ENCODE measurements at places on chromosomes 3 and 15. TPM values are rescaled to one million over a fixed set of nuclear protein-coding genes. Genes with fewer than 3 reads are reported as not detected.

DNA sequence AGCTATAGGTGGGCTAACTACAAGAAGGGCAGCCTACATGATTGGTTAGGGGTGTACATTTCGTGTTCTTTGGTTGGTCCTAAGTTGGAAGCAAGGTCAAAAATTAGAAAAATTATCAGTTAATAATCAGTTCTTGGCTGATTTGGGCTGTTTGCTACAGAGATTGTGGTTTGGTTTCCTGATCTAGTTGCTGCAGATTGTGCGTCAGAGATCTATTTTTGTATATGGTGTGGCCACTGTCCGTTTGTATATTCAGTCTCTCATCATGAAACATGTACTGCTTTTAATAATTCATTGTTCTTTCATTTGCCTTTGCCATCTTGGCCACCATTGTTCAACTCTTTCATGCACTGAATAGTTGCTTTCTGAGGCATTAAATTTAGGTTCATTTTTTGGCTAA lies 80.9 kb downstream of the LRRC3B start:
- H3K36me3 ChIP-seq = no peaks in the 10 kb centered on the region
- no peak overlapping the region for H3K4me3 ChIP-seq
- H3K27ac ChIP-seq = no peak overlapping the region
- no peaks in the 10 kb centered on the region for H3K27me3 ChIP-seq
- no peaks in the 10 kb centered on the region for H3K4me1 ChIP-seq

- no peaks in the 10 kb centered on the region for H3K4me1 ChIP-seq
- H3K36me3 ChIP-seq = no peaks in the 10 kb centered on the region
- no peak overlapping the region for H3K4me3 ChIP-seq
- H3K27ac ChIP-seq = no peak overlapping the region
- no peaks in the 10 kb centered on the region for H3K27me3 ChIP-seq
These were observed 56.6 kb upstream of the POMGNT2 start for GRCh38 chr3:43162230-43163084.

- H3K27ac ChIP-seq = no peak overlapping the region
- no peaks in the 10 kb centered on the region for H3K36me3 ChIP-seq
- no peaks in the 10 kb centered on the region for H3K4me1 ChIP-seq
- no peak overlapping the region for H3K4me3 ChIP-seq
- H3K27me3 ChIP-seq = peaks cover 56% of the 10 kb centered on the region
These were observed 111.4 kb upstream of the TOPAZ1 start for GRCh38 chr3:44130249-44130648.

DNA sequence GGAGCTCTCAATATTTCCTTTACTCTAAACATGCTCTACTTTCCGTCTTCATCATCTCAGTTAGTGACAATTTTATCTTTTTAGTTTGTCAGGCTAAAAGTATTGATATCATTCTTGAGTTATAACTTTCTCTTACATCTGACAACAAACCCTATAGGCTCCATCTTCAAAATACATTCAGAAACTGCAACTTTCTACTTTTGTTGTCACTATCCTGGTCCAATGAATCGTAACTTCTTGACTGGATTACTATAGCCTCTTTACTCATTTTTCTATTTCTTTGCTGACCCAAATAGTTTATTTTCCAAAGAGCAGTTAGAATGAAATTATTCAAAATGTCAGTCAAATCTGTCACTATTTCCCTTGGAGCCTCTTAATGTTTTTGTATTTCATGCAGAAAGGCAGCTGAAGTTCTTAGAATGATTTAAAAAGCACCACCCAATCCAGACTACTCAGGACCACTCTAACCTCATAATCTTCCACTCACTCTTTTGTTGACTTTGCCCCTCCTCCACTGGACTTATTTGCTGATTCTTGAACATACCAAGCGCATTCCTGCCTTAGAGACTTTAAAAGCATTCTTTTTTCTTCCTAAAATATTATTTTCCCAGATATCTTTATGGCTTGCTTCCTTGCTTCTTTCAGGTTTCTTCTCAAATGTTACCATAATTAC lies 119.9 kb upstream of the CBLB start:
- no peak for DNase-seq
- H3K4me1 ChIP-seq = no peaks in the 10 kb centered on the region
- no peak overlapping the region for H3K4me3 ChIP-seq
- no peaks in the 10 kb centered on the region for H3K36me3 ChIP-seq
- no peak overlapping the region for H3K27ac ChIP-seq

- DNase-seq = no peak
- 0 out of 2 replicates have a peak, but pooled peaks cover 8% of the 10 kb centered on the region for H3K36me3 ChIP-seq
- H3K4me3 ChIP-seq = no peak overlapping the region
- no peaks in the 10 kb centered on the region for H3K27me3 ChIP-seq
These were observed 2.1 kb downstream of the GHRL start for GRCh38 chr3:10290481-10291176.

SEMA3B gene
- total RNA-seq = 46.2 TPM

CCRL2 gene
- not detected for total RNA-seq

PDE8A gene
- 37.8 TPM for total RNA-seq

FSTL1 gene
- total RNA-seq = 20.7 TPM

OR5H2 gene
- not detected for total RNA-seq

TMEM108 gene
- total RNA-seq = not detected

EPHA3 gene
- total RNA-seq = not detected

Data from HCT116 (cell line).